ENCODE measurements at places on chromosomes 2 and 18.

GRCh38 chr2:203882551-203882950 lies 15.0 kb downstream of the CTLA4 start:
- DNase-seq = no peak

DNA sequence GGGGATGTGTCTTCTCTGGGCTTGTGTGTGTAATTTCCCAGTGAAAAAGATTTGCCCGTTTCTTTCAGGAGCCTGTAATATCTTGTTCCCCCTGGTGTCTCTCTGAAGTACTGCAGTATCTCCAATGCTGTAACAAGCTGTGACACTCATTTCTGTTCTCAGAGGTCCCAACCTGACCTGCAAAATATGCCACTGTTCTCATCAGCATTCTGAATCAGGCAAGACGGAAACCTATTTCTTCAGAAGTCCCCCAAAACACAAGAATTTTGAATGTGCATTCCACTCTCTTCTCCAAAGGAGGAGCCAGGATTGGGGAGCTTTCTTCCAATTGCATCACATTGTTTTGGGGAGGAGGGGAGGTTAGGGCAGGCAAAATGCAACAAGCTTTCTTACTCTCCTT lies 77.0 kb upstream of the CNGA3 start:
- no peak for DNase-seq

DNA sequence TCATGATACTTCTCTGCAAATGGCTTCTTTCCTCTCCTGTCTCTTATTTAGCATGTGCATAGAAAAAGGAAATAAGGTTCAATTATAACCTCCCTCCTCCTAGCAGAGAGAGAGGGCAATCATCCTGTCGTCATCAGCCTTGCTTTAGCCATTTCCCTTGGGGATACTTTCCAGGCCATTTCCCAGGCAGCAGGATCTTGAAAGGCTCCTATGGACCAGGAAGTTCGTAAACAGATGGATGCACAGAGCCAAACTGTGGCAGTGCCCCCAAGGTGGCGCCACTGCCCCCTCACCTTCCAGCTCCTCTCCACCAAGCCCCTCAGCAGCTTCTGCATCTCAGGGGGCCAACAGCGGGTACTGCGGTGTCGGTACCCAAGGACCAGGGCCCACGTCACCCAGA lies 157.4 kb downstream of the DTNA start:
- DNase-seq = peak; percentile 48

DNA sequence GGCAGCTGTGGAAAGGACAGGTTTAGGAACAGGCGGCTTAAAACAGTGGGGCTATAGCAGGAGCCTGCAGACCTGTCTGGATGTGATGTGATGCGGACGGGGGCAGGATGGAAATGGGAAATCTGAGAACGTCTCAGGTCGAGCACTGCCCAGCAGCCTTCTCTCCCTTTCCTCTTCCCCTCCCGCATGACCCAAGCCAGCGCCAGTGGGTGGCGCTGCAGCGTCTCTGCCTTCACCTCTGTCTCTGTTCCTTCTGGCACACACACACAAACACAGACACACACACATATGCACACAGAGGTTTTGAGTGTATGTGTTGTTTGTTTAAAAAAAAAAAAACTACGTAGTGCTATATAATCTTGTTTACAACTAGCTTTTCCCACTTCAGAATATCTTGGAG lies 82.0 kb upstream of the SLC66A3 start:
- DNase-seq = peak; percentile 19

All from NCI-H1436 (cell line).